Memory B cell (primary cell): ENCODE measurements at places on chromosomes 6 and 20.

GRCh38 chr6:135212935-135213334 is 31.8 kb downstream of the MYB start:
- no peak overlapping the region for H3K4me3 ChIP-seq
- no peaks in the 10 kb centered on the region for H3K27me3 ChIP-seq
- no peak for DNase-seq
- no peaks in the 10 kb centered on the region for H3K4me1 ChIP-seq
- H3K36me3 ChIP-seq, result no peaks in the 10 kb centered on the region

GRCh38 chr6:10395704-10396546 is 18.9 kb downstream of the TFAP2A start:
- H3K4me3 ChIP-seq, result no peak overlapping the region
- H3K36me3 ChIP-seq, result peaks cover 2% of the 10 kb centered on the region
- H3K27me3 ChIP-seq, result peaks cover 43% of the 10 kb centered on the region

DNA sequence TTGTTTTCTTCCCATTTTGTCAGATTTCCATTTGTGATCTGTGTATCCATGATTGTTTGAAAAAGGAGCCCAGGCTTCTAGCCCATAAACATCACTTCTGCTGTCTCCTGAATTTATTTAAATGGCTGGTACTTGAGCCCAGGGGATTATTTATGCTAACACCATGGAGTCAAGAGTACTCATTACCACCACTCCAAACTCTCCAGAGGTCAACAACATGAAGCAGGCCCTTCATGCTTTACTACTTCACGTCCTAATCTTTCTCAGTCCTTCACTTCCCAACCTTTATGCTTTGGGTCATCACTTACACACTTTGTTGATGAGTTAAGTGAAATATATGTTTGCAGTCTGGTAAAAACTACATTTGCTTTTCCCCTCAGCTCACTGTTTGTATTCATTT is 247.8 kb downstream of the BMP2 start:
- no peak overlapping the region for H3K27ac ChIP-seq
- no peaks in the 10 kb centered on the region for H3K4me1 ChIP-seq
- H3K27me3 ChIP-seq, result no peaks in the 10 kb centered on the region

DNA sequence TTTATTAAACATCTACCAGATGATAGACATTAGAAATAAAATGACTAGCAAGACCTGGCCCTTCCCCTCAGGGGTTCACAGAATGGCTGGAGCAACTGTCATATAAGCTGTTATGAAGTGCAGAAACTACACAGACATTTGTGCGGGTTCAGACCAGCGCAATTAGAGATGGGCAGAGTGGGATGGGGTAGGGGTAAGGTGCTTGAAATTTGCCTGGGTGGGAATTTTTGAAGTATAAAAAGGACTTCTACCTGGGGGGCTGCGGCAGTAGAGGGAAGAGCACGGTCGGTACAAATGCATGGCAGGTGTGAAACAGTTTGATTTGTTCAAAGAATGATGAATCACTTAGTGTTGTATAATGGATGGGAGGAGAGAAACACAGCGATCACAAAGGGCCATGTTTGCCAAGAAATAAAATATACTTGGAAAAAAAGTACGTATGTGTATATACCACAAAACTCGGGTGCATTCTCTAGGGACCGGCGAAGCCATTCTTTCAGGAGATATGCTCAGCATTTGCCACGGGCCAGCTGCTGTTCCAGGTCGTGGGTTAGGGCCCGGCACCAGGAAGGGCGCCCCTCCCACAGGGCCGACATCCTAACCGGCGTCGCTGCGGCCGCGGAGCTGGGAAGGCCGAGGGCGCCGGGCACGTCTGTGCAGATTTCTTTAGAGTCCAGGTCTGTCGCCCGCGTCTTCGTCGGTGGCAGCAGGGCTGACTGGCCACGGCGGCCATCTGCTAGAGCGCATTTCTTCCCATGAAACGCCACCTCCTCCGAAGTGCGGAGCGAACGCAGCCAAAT is 809 bp upstream of the NOL7 start:
- no peaks in the 10 kb centered on the region for H3K27me3 ChIP-seq
- H3K36me3 ChIP-seq, result peaks cover 9% of the 10 kb centered on the region
- DNase-seq, result no peak
- peak overlapping the region; percentile 98 for H3K27ac ChIP-seq

- H3K4me1 ChIP-seq, result peaks cover 5% of the 10 kb centered on the region
- no peak within 1 kb of the TSS for H3K4me3 ChIP-seq
- no peak for DNase-seq
- H3K27me3 ChIP-seq, result peaks cover 1% of the 10 kb centered on the region
- H3K27ac ChIP-seq, result peak within 1 kb of the TSS; percentile 41
These were observed at the start of gene GCNT2 for GRCh38 chr6:10521104-10521808. TSS of gene GCNT2 (plus strand) at chr6:10521351. CDS start at chr6:10528912, 7,561 bp downstream.

DNA sequence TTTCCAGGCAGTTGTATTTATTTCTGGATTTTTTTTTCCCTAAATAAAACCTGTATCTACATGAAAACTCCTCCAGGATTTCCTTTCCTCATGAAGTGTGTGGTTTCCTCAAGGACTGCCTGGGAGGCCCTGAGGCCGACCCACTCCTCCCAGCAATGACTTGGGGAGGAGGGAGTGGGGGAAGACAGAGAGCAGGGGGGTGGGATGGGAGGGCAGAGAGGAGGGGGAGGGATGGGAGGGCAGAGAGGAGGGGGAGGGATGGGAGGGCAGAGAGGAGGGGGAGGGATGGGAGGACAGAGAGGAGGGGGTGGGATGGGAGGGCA is 161.8 kb upstream of the AGPAT4 start:
- DNase-seq, result no peak
- no peaks in the 10 kb centered on the region for H3K36me3 ChIP-seq
- H3K4me3 ChIP-seq, result no peak overlapping the region
- H3K27me3 ChIP-seq, result peaks cover 1% of the 10 kb centered on the region
- no peaks in the 10 kb centered on the region for H3K4me1 ChIP-seq

- no peaks in the 10 kb centered on the region for H3K36me3 ChIP-seq
- peaks cover 2% of the 10 kb centered on the region for H3K27me3 ChIP-seq
- H3K27ac ChIP-seq, result no peak overlapping the region
- no peak for DNase-seq
These were observed 20.0 kb upstream of the TMEM14A start for GRCh38 chr6:52650941-52651340.

GRCh38 chr6:144835322-144835973 is 550.3 kb downstream of the UTRN start:
- H3K27ac ChIP-seq, result peak overlapping the region; percentile 7
- H3K4me3 ChIP-seq, result no peak overlapping the region
- no peaks in the 10 kb centered on the region for H3K4me1 ChIP-seq
- peaks cover 49% of the 10 kb centered on the region for H3K36me3 ChIP-seq
- DNase-seq, result no peak
- no peaks in the 10 kb centered on the region for H3K27me3 ChIP-seq

GRCh38 chr6:29959467-29959866 is 17.1 kb downstream of the HLA-A start:
- peaks cover 22% of the 10 kb centered on the region for H3K4me1 ChIP-seq
- no peak overlapping the region for H3K4me3 ChIP-seq
- no peaks in the 10 kb centered on the region for H3K27me3 ChIP-seq
- H3K27ac ChIP-seq, result no peak overlapping the region

GRCh38 chr6:170572704-170573466 is 11.6 kb downstream of the PDCD2 start:
- DNase-seq, result no peak
- peaks cover 23% of the 10 kb centered on the region for H3K36me3 ChIP-seq
- H3K4me3 ChIP-seq, result no peak overlapping the region
- H3K4me1 ChIP-seq, result no peaks in the 10 kb centered on the region
- no peaks in the 10 kb centered on the region for H3K27me3 ChIP-seq
- H3K27ac ChIP-seq, result no peak overlapping the region

GRCh38 chr20:17869295-17869994 is 99.1 kb downstream of the SNX5 start:
- no peak overlapping the region for H3K4me3 ChIP-seq
- H3K4me1 ChIP-seq, result peaks cover 5% of the 10 kb centered on the region
- no peak for DNase-seq
- peaks cover 4% of the 10 kb centered on the region for H3K27me3 ChIP-seq
- H3K36me3 ChIP-seq, result no peaks in the 10 kb centered on the region
- no peak overlapping the region for H3K27ac ChIP-seq

DNA sequence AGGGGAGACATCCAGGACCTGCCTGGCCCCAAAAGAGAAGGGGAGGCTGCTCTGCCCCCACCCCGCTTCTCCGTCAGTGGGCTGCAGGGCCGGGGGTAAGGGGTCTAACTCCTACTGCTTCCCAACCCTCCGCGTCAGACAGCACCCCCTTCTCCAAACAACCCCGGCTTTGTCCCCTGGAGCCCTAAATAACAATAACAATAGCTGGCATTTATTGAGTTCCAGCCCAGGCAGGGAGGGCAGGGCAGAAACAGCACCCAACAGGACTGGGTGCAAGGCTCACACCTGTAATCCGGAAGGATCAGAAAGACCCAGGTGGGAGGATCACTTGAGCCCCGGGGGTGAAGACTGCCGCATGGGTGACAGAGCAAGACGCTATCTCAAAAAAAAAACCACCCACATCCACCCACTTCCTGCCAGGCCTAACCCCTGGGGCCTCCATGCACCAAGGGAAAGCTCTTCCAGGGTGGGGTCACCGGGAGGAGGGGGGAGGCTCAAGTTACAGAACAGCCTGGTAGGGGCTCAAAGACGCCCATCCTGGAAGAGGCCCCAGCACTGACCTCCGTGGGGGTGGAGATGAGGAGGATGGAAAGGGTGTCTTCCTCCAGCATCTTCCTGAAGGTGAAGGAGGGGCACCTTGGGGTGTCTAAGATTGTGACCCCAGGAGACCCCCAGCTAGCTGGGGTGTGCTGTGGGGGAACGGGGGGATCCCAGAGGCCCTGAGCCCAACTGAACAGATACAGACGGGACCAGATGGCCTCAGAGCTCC is 1.3 kb upstream of the FNDC11 start:
- H3K4me3 ChIP-seq, result peak overlapping the region; percentile 84
- no peaks in the 10 kb centered on the region for H3K36me3 ChIP-seq
- peaks cover 10% of the 10 kb centered on the region for H3K27me3 ChIP-seq

- no peak overlapping the region for H3K4me3 ChIP-seq
- no peak overlapping the region for H3K27ac ChIP-seq
- H3K4me1 ChIP-seq, result peaks cover 3% of the 10 kb centered on the region
- DNase-seq, result no peak
These were observed 25.6 kb downstream of the HLA-G start for GRCh38 chr6:29853245-29853644.

- no peaks in the 10 kb centered on the region for H3K4me1 ChIP-seq
- DNase-seq, result no peak
- H3K4me3 ChIP-seq, result no peak overlapping the region
These were observed 43.5 kb upstream of the LYRM2 start for GRCh38 chr6:89681983-89682564.
